Activated CD4-positive, alpha-beta memory T cell treated with anti-CD3 and anti-CD28 coated beads for 36 hours (primary cell): ENCODE measurements at places on chromosomes 7 and 10. TPM values are rescaled to one million over a fixed set of nuclear protein-coding genes. Genes with fewer than 3 reads are reported as not detected.

DNA sequence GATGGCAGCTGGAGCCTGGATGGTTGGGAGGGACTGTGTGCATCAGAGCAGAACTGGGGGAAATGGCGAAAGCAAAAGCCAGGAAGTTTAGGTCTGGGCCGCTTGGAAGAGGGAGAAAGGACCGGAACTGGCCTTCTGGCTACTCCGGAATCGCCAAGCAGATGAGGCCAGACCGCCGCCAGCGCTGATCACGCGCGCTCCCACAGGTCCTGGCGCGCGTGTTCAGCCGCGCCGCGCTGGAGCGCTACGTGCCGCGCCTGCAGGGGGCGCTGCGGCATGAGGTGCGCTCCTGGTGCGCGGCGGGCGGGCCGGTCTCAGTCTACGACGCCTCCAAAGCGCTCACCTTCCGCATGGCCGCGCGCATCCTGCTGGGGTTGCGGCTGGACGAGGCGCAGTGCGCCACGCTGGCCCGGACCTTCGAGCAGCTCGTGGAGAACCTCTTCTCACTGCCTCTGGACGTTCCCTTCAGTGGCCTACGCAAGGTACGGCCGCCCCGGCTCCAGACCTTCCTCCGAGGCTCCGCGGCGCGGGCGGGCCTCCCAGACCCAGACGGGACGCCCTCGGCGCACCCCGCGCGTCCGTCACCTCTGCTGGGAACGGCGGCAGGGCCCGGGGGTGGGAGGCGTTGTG, 2.0 kb downstream of the CYP26C1 start:
- DNase-seq = peak; percentile 70

GRCh38 chr10:62852961-62853702, 37.0 kb upstream of the EGR2 start:
- DNase-seq = peak; percentile 67

GRCh38 chr7:54847921-54848320, 88.9 kb upstream of the SEC61G start:
- no peak for DNase-seq

GRCh38 chr10:110629680-110630191, 14.4 kb upstream of the RBM20 start:
- no peak for DNase-seq

GRCh38 chr10:98610836-98611235, 164.1 kb upstream of the HPS1 start:
- DNase-seq = no peak

DNA sequence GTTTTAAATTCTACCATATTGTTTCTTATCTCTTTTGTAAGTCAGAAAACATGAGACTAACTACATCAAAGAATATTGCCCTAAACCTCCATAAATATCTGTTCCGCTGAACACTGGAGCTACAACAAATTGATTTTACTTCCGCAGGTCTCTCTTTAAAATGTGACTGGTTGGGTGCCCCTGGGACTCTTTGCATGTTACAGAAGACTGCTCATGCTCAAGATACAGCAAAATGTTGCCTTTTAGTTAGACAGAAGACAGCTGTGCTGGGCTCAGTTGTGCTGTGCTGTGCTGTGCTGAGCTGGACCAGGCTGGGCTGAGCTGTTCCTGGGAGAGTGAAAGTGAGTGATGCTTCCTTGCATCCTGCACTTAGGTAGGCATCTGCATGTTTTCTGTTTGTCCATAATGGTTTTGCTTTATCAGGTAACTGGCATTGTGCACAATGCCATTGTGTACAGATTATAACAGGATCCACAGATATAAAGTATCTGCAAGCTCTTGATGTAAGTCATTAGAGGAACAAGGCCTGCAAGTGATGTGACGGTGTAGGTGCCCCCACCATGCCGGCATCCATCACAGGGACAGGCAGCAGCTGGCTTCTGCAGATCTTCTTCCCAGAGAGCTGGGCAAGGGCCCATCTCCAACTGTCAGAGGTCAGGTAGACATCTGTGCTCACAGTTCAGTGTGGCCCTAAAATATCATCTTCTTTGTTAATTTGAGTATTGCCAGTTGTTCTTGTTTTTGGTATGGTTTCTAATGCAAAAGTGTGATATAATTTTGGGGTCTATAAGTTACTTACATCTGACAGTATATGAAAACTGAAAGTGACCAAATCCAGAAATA, 972.5 kb upstream of the CELF2 start:
- DNase-seq = no peak

DNA sequence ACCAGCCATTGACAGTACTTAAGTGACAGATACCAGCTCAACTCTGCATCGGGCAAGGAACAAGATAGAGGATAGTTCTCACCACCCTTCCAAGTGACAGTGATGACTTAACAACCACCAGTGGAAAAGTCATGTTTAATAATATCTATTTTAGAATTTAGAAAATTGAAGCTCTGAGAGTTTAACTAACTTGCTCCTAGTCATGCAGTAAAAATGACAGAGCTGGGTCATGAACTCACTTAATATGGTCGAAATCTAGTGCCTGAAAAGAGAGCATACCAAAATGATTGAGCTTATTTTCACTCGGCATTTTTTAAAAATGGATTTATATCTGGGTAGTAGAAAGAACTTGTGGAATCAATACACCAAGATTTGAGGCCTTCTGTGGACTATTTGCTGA, 367.8 kb upstream of the IGFBP3 start:
- DNase-seq = no peak

Gene SLC13A4
- not detected for total RNA-seq

GRCh38 chr10:123513870-123514269, 152.3 kb upstream of the GPR26 start:
- no peak for DNase-seq
